ENCODE measurements at places on chromosomes 2 and 18.

- DNase-seq, result no peak
Observed at GRCh38 chr2:39723946-39724827, 54.9 kb downstream of the THUMPD2 start.

DNA sequence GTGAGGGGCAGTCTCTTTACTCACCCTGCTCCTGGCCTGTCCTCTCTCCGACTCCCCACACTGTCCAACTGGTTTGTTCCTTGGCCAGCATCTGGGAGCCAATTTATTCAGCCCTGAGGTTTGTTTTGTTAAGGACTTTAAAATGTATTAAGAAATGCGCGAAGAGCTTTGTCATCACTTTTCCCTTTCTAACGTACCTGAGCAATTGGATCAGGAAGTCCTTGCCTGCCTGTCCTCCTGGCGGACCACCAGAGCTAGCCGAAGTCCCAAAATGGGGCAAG lies 164.7 kb upstream of the MSH6 start:
- DNase-seq, result no peak

- no peak for DNase-seq
Observed at GRCh38 chr2:217797165-217797564, 205.6 kb downstream of the TNS1 start.

DNA sequence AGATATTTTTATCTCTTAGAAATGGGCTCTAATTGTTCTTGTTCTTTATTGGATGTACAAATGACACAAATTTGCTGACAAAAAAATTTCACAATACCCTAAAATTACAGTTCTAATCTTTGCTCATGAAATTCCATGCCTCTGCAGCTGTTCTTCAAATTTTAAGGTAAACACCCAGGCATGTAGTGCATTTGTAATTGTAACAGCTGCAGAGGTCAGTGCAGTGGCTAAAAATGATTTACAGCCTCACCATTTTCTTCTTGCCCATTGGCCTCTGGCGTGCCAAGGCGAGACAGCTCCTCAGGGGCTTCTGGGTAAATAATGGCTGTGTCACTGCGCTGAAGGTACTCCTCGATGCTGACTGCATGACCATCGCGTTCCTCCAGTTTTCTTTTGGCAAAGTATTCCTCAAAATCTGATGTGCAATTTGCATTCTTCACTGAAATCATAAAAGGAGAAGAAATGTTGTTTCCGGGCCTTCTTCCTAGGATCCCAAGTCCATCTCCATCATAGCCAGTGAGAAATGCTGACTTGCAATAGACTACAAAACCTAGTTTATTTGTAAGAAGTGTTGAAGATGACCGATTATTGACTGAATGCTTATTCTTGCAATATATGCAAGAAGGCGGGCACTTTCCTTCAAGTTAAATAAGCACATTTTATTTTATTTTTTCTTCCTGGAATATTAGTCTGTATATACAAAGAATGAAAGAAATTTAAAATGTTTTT lies 115.2 kb downstream of the ZEB2 start:
- no peak for DNase-seq

DNA sequence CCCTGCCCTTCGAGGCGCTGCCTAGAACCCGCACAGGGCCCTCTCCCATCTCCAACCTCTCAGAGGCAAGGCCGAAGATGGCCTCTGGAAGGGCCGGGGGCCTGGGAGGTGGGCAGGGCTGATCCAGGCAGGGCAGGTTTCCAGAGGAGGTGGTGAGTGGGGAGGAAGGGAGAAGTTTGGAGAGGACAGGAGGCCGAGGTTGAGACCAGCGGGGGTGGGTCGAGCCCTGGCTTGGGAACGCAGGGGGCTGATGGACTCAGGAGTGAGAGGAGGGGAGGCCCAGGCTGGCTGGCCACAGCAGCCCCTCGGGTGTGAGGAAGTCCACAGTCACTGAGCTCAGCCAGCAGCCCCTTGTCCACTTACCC lies 10.5 kb downstream of the CAPN10 start:
- no peak for DNase-seq

DNA sequence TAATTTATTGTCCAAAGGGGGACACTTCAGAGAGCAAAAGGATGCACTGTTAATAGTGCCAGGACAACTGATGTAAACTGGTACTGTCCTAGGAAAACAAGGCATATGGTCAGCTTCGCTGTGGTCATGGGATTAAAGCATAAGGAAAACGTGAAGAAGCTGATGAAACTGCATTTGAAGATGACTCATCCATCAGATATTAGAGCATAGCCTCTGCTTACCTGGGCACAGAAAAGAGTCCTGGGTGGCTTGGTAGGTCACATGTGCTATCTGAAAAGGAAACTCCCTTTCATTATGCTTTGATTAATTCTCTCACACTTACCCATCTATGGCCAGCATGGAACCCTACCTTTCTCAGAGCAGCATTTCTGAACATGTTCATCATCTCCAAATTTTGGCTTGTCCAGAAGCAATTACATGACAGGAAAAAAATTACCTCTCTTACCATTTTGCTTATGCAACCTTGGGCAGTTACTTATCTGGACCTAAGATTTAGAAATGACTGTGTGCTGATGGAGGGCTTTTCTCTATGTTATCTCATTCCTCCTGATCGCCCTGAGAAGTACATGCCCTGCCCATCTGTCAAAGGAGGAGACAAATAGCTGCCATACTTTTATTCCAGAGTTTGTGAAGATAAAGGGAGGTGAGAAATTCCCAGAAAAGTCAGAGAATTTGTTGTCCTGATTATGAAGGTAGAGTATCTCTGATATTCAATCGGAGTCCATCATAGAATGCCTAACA lies 275.3 kb upstream of the SLC14A2 start:
- DNase-seq, result no peak

DNA sequence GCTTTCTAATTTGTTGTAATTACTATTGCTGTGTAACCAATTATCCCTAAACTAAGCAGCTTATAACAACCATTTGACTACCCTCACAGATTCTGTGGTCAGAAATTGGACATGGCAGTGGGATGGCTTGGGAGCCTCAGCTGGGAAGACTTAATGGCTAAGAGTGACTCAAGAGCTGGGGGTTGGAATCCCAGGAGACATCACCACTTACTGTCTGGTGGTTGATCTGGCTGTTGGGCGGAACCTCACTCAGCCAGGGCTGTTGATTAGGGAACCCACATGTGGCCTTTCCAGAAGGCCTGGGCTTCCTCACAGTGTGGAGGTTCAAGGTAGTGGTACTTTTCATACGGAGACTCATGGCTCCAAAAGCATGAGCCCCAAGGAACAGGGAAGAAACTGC lies 49.8 kb downstream of the E2F6 start:
- DNase-seq, result no peak

- no peak for DNase-seq
Observed at GRCh38 chr2:164662066-164662465, 40.8 kb upstream of the GRB14 start.

DNA sequence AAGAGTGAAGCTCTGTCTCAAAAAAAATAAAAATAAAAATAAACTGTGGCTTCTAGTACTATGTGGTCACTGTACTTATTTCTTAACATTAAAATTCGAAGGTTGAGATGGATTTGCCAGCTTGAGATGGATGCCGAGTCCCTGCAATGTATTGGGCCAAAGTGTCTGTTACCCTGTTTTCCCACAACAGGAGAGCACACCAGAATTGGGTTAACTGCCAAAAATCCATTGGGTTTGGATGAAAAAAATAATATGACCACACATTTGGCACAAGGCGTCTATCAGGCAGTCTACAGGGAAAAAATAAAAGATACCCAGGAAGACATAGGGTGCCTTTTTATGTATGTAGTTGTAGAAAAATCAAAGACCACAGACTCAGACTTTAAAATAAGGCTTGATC lies 19.2 kb upstream of the MAPRE3 start:
- DNase-seq, result no peak

GRCh38 chr2:10317646-10318045 lies 14.9 kb downstream of the HPCAL1 start:
- DNase-seq, result no peak

DNA sequence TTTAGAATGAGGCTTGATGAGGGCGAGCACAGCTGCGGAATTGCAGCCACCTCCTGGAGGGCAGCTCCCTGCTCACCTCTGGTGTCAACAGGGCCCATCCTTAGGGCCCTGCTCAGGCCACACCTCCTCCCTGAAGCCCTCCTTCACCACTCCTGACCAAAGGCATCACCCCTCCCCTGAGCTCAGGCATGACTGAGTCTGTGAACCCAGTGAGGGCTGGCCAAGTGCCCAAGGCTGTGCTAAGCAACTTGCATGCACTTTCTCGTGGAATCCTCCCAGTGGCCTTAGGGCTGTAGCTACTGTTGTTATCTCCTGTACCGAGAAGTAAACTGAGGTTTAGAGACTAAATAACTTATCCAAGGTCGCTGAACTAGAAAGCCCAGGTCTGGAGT lies 101.7 kb downstream of the KLHL29 start:
- DNase-seq, result no peak

All from CD4-positive, alpha-beta T cell treated with Interleukin-17A for 1 hour (primary cell).